ENCODE measurements at places on chromosomes 7 and 10. TPM values are rescaled to one million over a fixed set of nuclear protein-coding genes. Genes with fewer than 3 reads are reported as not detected.

DNA sequence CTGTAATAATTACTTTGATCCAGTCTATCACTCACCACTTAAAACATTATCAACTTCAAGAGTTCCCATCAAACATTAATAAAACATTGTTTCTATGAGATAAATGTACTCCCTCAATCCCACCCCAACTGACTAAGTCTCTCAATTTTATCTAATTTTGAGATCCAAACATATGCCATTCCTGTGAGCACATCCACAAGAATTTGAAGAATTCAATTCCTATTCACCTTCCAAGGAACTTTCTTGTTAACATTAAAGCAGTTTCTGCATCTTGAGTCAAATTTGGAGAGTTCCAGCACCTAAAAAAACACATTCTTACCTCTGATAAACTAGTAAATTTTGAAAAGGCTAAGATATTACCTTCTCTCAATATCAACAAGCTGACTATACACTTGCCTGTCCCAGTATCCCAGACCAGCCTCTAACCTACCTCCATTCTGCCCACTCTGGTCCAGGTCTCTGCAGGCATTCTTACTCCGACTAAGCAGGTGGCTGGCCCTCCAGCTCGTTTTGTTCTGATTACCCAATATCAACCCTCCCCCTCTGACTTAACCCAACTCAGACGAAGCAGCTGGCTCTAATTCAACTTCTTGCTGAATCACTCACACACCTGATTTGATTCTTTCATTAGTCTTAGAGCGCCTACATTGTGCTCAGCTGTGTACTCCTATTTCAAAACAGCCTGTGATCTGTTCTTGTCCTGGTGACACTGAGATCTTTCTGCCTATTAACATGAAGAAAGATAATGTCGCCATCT is 275.2 kb downstream of the IPMK start:
- no peak for DNase-seq

The SPDYE5 gene
- 1.5 TPM for total RNA-seq

The CADPS2 gene
- total RNA-seq, result 22.2 TPM

The NACAD gene
- 3.5 TPM for total RNA-seq

DNA sequence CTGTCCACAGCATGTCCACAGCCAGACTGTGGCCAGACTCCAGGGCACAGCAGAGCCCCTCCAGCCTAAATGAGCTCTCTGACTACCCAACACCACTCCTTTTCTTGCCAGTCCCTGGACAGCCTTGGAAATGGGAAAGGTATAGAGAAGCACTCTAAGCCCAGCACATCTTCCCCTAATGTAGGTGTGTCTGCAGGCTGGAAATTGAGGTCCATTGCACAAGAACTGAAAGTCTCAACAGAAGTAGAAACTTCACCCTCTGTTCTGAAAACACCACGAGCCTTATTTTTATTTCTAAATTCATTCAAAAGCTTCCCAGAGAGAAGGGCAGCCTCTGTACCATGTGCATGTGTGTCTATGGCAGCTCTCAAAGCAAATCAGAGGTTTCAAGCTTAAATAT is 3.7 kb upstream of the KCNMA1 start:
- no peak for DNase-seq

DNA sequence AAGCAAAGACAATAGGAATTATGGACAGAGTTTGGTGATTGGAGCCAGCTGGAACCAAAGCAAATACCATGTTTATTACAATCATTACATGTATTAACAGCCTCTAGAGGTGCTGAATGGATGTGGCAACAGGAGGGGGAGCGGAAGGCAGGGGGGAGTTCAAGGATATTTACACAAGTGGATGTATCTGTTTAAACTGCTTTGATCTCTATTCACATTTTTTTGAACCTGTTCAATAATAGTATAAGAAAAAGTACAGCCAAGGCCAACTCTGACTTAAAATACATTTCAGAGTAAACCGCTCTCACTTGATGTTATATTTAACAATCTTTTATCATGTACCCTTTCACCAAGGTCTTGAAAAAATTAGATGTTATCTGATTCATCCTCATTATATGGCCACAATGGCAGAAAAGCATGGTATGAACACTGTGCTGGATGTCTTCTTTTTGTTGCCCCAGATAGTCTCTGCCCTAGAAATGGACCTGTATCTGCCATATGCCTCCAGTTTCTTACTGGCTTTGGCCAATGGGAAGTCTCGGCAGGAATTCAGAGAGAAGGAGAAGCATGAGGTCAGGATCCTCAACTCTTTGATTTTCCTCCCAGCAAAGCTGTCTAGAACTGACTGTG is 88.2 kb upstream of the FAM133B start:
- DNase-seq, result no peak

- no peak for DNase-seq
These were observed 6.6 kb downstream of the ADAMTS14 start for GRCh38 chr10:70678757-70679489.

GRCh38 chr10:63692220-63692896 is 171.2 kb downstream of the REEP3 start:
- no peak for DNase-seq

DNA sequence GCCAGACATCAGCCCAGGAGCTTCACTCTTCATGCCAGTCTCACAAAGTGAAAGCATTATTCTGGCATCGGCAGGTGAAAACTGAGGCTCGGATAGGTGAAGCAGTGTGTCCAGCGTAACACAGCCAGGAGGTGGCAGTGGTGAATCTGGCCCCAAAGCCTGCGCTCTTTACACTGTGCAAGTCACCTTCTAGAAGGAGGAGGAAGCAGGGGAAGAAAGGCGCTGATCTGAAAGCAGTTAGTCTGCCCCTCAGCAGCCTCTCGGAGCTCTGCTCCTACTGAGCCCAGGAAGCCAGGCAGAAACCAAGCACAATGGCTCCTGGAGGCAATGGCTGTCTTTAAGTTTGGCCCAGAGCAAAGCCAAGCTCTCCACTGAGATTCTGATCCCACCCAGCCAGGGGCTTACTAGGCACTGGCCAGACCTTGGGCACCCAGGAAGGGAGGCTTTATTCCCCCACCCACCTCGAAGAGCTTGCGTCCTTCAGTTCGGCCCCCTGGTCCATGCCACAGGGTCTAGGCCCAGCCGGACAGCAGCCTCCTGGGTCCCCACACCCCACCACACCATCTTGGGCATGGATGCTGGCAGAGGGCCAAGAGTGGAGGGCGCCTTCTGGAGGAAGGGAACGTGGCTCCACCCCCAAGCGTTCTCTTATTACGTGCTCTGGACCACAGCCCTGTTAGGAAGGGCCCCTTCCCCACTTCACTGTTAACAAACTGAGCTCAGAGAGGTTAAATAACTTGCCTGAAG is 104.5 kb downstream of the GRID1 start:
- peak; percentile 12 for DNase-seq

The OPN1SW gene
- not detected for total RNA-seq

DNA sequence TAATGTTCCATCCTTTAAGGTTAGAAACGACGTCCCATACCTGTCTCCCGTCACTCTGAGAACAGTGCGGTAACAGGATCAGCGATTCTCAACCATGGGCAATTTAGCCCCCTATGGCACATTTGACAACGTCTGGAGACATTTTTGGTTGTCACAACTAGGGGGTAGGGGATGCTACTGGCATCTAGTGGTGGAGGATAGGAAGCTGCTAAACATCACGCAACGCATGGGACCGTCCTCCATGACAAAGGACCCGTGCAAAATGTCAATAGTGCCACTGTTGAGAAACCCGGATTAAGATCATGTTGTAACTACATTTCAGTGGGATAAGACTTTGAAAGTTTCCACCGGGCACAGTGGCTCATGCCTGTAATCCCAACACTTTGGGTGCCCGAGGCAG is 5.0 kb upstream of the PAXIP1 start:
- DNase-seq, result no peak

The NPSR1 gene
- total RNA-seq, result not detected

GRCh38 chr10:61049386-61049785 is 105.4 kb upstream of the RHOBTB1 start:
- no peak for DNase-seq

The SPDYE8 gene
- total RNA-seq, result not detected

DNA sequence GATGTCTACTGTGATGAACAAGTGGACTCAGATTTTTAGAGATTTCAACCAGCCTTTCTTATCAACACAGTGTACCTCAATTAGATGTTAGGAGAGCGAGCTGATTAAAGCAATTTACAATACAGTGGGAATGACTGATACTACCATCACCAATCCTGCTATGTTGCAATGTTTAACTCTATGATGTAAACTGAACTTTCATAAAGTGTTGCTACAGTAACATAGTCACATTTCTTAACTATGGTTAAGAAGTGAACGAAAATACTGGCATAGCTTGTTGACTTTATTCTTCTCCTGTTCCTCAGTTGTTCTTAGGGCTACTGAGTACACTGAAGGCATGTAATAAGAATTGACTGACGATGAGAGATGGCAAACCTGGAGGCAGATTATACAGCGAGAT is 139.8 kb downstream of the MYOF start:
- DNase-seq, result no peak

DNA sequence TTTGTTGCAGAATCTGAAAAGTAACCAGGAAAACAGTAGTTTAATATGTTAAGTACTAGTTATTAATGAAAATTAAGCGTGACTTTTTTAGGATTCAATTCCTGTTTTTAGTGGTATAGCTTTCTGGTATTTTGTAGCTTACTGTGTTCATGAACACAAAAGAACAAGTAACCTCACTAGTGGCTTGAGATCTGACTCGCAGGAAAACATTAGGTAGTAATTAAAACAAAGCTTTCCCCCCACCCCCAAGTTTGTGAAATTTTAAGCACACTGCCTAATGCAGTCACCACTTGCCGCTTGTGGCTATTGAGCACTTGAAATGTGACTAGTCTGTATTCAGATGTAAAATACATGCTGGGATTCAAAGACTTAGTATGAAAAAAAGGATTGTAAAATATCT is 102.5 kb upstream of the RPA3 start:
- DNase-seq, result no peak

DNA sequence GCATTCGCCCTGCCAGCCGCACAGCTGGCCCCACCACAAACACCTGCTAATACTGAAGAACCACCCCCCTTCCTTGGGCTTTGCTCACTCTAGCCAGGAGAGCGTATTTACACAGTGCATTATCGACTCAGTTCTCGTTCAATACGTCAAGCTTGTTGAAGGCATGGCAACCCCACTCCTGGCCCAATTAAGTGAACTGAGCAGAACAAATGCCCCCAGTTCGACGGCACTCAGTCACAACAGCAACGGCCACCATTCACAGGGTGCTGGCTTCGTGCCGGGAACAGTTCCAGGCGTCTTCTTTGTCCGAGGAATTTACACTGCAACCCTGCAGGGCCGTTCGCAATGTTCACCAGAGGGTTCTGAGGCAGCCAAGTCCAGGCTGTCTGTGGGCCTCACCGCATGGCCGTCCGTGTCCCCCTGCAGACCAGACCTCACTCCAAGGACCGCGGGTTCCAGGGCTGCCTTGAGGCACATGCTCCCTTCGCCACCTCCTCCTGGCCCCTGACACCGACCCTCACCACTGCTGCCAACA is 175.3 kb downstream of the DIP2C start:
- peak; percentile 44 for DNase-seq

DNA sequence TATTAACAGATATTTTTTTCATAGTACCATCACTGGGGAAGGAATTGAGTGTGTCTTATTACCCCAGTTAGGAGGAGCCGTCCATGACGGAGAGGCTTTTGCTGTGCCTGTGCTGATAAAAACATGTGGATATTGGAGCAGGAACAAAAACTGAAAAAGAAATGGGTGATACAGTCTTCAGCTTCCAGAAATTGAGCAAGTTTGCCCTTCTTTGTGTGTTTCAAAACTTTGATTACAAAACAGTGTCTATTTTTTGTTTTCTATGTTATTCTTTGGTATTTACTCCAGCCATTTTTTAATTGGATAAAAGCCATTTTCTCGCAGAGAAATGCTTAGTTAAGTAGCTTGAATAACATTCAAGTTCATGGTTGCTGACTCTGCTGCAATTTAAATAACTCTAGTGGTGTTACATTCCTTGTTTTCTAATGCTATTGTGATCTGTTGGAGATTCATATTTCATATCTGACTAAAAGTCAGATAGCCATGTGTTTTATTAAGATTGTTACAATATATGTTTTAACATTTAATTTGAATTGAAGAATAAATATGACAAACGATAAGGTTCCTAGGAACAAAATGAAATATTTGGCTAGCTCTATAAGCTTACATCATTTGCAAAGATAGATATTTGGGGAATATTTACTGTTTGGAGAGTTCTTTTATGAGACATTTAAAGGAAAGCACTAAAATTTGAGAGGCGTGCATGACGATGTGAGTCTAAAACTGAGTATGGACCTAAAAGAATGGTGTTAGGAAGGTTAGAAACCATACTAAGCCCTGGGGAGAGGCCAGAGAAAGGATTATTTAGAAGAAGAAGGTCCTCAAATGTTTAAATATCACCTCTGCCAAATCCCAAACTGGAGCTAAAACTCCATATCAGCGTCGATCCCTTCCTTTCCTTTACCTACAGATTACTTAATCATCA is 747.3 kb upstream of the CELF2 start:
- DNase-seq, result no peak

GRCh38 chr10:121516093-121516865 is 82.0 kb downstream of the FGFR2 start:
- DNase-seq, result no peak

DNA sequence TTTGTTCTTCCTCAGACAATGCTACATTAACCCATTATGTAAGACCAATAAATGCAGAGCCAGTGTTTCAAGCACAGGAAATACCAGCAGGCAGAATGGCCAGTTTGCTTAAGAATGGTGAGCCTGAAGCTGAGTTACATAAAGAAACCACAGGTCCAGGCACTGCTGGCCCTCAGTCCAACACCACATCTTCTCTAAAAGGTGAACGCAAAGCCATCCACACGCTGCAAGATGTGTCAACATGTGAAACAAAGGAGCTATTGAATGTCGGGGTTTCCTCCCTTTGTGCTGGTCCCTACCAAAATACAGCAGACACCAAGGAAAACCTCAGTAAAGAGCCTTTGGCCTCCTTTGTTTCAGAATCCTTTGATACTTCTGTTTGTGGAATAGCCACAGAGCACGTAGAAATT is 63.8 kb downstream of the TASOR2 start:
- DNase-seq, result no peak

The EMX2 gene
- total RNA-seq, result 0.05 TPM

- DNase-seq, result no peak
These were observed 212.7 kb downstream of the ADK start for GRCh38 chr10:74363727-74364126.

The OR2A1 gene
- total RNA-seq, result not detected

Data from prostate gland (tissue), 2 donors.